Daoy (cell line): ENCODE measurements at places on chromosomes 6 and 20. TPM values are rescaled to one million over a fixed set of nuclear protein-coding genes. Genes with fewer than 3 reads are reported as not detected.

Gene EPM2A
- total RNA-seq, result 10.7 and 16.8 TPM in 2 replicates

GRCh38 chr6:109449795-109450673 lies 5.5 kb downstream of the MICAL1 start:
- no peak for DNase-seq

GRCh38 chr6:150959166-150959565 lies 93.7 kb downstream of the MTHFD1L start:
- no peak for DNase-seq

DNA sequence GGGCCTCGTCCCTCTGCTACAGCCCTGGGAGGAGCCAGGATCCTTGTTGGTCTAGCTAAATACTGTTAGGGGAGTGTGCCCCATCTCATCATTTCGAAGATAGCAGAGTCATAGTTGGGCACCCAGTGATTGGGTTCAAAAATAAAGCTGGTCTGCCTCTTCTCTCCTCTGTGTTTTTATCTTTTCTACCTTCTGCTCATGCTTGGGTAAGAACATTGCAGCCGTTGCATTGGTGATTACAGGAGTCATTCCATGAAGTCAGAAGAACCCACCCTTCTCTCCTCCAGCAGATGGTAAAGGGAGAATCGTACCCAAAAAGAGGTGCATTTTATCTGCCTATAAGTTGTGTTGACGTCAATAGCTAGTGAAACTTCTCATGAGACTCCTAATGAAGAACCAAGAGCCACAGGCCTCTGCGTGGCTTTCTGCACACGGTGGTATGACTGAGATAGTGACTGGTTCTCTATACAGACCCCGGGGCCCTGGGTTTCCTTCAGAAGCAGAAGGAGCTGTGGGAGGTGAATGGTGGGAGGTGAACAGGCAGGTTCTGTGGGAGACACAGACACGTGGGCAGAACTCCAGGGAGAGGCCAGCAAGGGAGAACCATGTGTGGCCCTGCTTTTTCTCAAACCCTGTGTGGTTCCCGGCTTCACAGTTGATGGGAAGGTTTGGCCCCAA lies 5.7 kb upstream of the FAM209A start:
- DNase-seq, result no peak

DNA sequence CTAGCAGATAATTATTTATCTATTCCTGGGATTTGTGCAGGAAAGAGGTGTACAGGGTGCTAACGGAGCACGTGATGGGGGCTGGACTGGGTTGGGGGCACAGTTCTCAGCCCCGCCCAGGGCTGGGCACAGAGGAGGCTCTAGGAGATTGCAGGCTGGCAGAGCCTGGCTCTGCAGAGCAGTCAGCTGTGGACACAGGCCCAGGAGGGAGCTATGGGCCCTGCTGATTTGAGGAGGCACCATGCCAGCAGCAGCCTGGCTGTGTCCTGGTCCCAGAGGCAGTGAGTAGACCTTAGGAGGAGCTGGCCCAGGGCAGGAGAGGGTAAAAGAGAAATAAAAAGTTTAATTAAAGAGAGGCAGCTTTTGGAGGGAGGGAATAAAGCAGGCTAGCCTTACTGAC lies 19.3 kb downstream of the MAFB start:
- no peak for DNase-seq

- no peak for DNase-seq
Measured at GRCh38 chr6:139422105-139423036, 47.9 kb upstream of the CITED2 start.

Gene MYB
- 2.7 and 3.3 TPM in 2 replicates for total RNA-seq

DNA sequence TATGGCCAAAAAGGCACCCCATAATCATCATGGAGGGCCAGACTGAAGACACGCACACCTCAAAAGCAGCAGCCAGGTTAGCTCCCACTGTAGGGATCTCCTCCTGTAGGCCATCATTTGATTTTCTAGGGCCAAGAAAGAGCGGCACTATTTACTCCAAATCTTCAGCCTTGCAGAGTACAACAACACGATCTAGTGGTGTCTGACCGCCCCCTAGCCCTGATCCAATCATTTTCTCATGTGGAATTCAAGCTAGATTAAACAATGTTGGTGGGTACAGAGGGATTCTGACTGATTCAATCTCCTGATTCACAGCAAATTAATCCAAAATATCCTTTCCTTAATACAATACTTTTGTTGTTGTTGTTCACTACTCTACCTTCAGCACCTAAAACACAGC lies 12.5 kb downstream of the GNAS-AS1 start:
- no peak for DNase-seq

DNA sequence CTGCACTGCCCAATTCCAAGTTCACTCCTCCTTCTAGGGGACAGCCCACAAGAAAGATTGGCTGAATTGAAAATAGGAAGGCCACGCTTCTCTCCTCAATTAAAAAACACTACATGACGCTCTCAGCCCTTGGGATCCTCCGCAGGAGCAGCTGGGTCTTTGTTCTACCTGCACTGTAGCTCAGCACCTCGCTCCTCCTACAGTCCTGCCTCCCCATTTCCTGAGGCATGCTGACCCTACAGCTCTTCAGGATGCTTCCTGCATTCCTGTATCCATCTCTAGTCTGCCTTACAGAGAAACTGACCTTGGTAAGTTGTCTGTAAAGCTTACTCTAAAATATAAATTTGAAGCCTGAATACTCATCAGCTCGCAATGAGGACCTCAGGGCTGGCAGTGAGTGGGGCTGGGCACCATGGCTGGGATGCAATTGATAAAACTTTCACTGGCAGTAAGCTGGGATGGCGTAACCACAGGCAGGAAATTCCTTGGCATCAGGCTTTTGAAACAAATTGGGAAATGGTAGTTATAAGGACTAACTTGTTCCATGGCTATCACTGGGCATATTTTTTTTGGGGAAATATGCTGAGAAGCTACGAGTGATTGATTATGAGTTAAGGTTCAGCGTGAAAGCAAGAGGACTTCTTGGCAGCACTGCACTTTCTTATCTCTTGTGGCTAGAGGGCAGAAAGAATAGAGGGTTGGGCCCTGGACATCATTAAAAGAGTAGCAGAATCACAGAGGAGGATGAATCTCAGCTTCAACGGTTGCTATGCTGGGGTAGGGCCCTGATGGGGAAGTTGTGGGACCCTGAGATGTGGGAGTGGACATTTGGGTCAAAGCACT lies 11.7 kb upstream of the SIRPB1 start:
- DNase-seq, result no peak

- no peak for DNase-seq
Measured at GRCh38 chr6:166029506-166029905, 138.1 kb downstream of the TBXT start.

Gene TFAP2A
- 4.5 and 5.6 TPM in 2 replicates for total RNA-seq

Gene PHACTR3
- 0.06 TPM in 1 of 2 replicates, not detected in the other for total RNA-seq

- DNase-seq, result no peak
Measured at GRCh38 chr20:22673467-22673866, 89.1 kb upstream of the FOXA2 start.

Gene NTSR1
- 0.17 TPM in 1 of 2 replicates, not detected in the other for total RNA-seq

Gene PLA2G7
- not detected in 2 replicates for total RNA-seq

GRCh38 chr6:35064290-35064689 lies 76.8 kb downstream of the TCP11 start:
- no peak for DNase-seq

Gene SPATS1
- not detected in 2 replicates for total RNA-seq

DNA sequence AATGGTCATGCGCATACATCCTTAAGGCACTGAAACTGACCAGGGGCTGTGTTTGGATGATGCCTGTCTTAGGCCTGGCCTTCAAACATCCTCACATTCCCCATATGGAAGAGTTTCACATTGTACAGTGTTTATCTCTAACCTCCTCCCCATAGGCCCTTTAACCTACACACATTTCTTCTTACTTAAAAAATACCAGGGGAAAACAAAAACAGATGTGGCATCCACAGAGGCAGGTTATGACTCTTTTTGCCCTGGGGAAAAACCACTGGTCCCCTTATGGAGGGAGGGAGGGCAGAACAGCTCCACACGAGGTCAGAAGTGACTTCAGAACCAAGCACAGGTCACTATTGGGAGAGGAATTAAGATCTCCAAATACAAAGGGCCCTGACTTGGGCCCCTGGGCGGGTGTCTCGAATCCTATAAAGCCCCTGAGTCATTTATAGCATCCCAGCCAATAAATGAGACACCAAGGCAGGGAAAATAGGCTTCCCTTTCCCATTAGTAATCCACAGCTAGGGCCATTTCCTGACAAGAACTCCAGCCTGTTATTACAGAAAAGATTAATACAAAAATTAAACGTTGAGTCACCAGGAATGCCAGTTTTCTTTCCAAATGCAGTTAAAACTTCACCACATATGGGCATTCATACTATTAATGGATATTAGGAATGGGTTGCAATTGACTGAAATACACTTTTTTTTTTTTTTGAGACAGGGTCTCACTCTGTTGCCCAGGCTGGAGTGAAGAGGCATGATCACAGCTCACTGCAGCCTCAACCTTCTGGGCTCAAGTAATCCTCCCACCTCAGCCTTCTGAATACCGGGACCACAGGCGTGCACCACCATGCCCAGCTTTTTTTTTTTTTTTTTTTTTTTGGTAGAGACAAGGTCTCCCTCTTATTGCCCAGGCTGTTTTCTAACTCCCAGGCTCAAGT lies 107.2 kb downstream of the ATP9A start:
- DNase-seq, result peak; percentile 70

Gene RBM24
- total RNA-seq, result 7.9 and 12.5 TPM in 2 replicates

GRCh38 chr6:148565321-148565926 lies 181.4 kb upstream of the UST start:
- DNase-seq, result no peak

GRCh38 chr20:33914919-33915318 lies 78.8 kb upstream of the RALY start:
- peak; percentile 80 for DNase-seq

GRCh38 chr6:141056945-141057625 lies 1075.6 kb upstream of the GJE1 start:
- no peak for DNase-seq

Gene OVOL2
- 0.91 and 1.0 TPM in 2 replicates for total RNA-seq

DNA sequence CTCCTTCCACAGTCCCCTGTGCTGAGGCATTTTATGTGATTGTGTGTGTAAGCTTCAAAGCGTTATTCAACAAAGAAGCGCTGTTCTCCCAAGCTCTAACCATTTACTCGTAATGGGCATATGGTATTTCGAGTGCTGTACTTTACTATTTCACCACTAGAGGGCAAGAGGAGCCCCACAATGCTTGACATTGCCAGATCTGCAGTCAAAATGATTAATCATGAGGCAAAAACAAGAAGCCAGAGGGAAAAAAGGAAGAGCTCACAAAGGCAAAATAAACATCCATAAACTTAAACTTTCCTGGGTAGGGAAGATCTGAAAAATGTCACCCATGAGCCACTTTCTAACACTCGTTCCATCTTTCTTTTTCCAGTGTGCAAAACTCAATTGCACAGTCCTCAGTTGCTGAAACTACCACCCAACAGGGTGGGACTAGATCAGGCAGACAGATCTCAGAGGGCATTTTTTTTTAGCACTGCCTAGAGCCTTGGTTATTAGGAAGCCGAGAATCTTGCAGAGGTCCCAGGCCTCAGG lies 215.0 kb upstream of the PLCB4 start:
- peak; percentile 59 for DNase-seq

Gene OOEP
- not detected in 2 replicates for total RNA-seq

Gene MUC22
- total RNA-seq, result not detected in 2 replicates

DNA sequence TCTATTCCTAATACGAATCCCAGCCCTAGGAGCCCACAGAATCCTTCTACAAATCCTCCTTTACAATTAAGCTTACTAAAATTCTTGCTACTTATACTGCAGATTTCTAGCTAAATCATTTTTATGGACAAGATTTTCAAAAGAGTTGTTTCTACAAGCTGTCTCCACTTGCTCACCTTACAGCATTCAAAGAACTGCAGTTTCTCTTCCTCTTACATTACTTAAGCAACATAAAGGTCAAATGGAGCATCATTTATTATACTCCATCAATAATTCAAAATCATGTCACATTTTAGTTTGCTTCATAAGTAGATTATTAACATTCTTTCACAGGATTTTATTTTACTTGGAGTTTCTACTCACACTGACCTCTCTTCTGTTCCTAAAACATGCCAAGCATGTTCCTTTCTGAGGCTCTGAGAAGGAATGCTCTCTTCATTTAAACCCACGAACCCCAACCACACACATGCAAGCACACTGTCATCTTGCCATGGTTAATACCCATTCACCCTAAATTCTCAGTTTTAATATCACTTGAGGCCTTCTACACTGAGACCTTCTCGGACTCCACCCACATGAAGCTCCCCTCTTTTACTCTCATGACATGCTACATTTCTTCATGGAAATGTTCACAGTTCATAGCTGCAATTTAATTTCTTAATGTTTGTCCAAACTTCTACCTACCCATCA lies 388.2 kb downstream of the TBC1D32 start:
- DNase-seq, result no peak

- DNase-seq, result peak; percentile 92
Measured at GRCh38 chr20:50292591-50293283, 102.1 kb downstream of the CEBPB start.

- no peak for DNase-seq
Measured at GRCh38 chr6:111553580-111553979, 52.1 kb downstream of the TRAF3IP2 start.

Gene ECT2L
- not detected in 2 replicates for total RNA-seq

Gene TRIM10
- not detected in 2 replicates for total RNA-seq

- no peak for DNase-seq
Measured at GRCh38 chr6:150194195-150194594, 51.4 kb downstream of the PPP1R14C start.

DNA sequence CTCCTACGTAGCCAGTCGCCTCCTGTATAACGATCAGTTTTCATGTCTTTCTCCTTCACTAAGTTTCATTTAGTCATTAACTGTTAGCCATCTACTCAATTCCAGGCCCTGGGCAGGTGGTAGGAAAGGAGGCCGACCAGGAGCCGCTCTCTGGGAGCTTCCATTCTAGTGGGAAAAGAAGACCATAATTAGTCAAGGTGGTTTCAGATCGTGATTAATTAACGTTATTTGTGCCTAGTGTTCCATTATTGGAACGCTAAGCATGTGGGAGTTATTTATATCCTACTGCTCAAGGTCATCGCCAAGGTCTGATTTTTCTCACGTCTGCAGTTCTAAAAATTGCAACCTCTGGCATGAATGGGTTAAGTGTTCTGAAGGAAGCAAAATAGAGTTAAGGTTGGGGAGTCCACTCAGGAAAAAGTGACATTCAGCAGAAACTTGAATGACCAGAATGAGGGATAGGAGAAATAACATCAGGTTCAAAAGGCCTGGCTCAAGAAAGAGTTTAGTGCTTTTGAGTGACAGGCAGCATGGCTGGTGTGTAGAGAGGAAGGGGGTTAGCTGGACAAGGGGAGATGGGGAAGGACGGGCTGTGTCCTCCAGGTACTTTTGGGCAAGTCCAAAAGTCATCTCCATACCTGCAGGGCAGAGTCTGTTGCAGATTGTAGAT lies 812 bp downstream of the SLC9A8 start:
- DNase-seq, result no peak

Gene CBLN4
- total RNA-seq, result under 0.01 TPM in 1 of 2 replicates, not detected in the other

Gene C6orf52
- 2.7 and 13.0 TPM in 2 replicates for total RNA-seq

Gene COL12A1
- total RNA-seq, result 5.5 and 6.6 TPM in 2 replicates

Gene HLA-DRA
- total RNA-seq, result 0.46 and 2.2 TPM in 2 replicates

- DNase-seq, result peak; percentile 2
Measured at GRCh38 chr6:47836639-47837038, 54.8 kb downstream of the OPN5 start.

DNA sequence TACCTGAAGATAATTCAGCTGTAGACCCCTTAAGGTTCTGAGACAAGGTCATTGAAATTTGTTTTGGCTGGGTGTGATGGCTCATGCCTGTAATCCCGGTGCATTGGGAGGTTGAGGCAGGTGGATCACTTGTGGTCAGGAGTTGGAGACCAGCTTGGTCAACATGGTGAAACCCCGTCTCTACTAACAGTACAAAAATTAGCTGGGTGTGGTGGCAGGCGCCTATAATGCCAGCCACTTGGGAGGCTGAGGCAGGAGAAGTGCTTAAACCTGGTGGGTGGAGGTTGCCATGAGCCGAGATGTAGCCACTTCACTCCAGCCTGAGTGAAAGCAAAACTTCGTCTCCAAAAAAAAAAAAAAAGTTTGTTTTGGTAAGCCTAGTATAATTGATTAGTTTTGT lies 11.0 kb downstream of the SRSF3 start:
- DNase-seq, result no peak
